ENCODE measurements at places on chromosomes 5 and 9.
A peak's percentile ranks its signal among the peaks of the same experiment; 100 is the strongest.

DNA sequence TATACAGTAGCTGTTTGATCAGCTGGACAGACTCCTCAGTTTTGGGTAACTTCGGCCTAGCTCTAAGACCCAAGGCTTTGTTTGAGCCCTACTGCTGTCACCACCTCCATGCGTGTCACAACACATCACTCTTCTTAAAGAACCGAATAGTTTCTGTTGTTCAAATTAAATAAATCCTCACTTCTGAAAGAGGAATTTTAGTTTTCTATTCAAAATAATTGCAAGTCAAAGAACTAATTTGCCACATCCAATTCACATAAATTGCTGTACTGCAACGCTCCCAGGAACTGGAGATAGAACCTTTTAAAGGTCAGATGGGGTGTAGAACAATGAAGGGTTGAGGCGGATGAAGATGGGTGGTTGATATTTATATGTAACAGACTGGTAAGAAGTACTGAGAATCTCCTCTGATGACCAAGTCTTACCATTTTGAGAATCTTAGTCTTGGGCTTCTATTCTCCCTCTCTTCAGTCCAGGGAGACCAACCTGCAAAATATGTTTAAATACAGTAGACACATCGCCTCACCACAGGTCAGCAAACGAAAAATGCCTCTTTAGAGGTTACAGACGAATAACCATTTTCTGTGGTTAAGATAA, 1.6 kb downstream of the NREP start:
- DNase-seq = no peak

- no peak for DNase-seq
These were observed 59.8 kb downstream of the MRPS30 start for GRCh38 chr5:44868541-44868940.

GRCh38 chr9:1707291-1707690, 307.9 kb upstream of the SMARCA2 start:
- DNase-seq = no peak

GRCh38 chr9:121472446-121472845, 27.2 kb downstream of the GGTA1 start:
- no peak for DNase-seq

- DNase-seq = peak; percentile 76
These were observed 182.8 kb upstream of the TARS1 start for GRCh38 chr5:33257807-33258429.

DNA sequence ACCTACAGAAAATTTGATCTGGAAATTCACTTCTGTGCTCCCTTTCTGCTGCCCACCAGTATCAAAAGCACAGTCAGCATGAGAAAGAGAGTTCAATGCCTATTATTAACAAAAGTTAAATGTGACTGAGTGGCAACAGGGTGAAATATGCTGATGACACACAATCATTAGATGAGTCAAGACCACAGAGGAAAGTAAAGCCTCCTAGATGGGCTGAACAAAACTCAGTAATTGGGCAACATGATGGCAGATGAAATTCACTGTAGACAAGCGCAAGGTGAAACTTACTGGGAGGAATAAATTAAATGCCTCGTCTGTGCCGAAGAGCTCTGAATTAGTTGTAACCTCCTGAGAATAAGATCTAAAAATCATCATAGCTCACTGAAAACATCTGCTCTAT, 752.8 kb downstream of the IRX1 start:
- no peak for DNase-seq

GRCh38 chr9:111152614-111153406, 114.5 kb upstream of the LPAR1 start:
- no peak for DNase-seq

GRCh38 chr9:118162716-118163115, 458.5 kb downstream of the TLR4 start:
- DNase-seq = no peak

DNA sequence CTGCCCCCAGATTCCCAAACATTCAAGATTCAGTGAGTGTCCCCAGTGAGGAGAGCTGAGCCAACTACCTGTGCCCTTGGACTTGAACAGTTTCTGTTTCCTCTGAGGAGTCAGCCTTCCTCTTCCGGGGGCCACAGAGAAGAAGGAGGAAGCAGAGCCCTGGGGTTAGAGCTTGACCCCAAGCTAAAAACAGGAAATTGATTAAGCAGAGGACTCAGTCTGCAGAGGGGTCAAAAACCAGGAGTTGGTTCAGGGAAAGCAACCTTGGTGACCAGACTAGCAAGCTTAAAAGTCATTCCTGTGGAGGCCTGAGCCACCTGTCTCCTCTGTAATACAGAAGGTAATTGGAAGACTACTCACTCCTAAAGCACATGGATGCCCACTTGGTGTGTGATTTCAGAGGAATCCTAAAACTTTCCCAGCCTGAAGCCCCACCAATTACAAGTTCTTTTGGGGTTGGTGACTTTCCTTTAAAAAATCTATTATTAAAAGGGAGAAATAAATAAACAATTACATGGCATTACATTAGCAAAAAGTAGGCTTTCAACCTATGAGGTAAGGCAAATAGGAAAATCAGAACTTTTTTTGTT, 64.2 kb upstream of the SELENOP start:
- no peak for DNase-seq

DNA sequence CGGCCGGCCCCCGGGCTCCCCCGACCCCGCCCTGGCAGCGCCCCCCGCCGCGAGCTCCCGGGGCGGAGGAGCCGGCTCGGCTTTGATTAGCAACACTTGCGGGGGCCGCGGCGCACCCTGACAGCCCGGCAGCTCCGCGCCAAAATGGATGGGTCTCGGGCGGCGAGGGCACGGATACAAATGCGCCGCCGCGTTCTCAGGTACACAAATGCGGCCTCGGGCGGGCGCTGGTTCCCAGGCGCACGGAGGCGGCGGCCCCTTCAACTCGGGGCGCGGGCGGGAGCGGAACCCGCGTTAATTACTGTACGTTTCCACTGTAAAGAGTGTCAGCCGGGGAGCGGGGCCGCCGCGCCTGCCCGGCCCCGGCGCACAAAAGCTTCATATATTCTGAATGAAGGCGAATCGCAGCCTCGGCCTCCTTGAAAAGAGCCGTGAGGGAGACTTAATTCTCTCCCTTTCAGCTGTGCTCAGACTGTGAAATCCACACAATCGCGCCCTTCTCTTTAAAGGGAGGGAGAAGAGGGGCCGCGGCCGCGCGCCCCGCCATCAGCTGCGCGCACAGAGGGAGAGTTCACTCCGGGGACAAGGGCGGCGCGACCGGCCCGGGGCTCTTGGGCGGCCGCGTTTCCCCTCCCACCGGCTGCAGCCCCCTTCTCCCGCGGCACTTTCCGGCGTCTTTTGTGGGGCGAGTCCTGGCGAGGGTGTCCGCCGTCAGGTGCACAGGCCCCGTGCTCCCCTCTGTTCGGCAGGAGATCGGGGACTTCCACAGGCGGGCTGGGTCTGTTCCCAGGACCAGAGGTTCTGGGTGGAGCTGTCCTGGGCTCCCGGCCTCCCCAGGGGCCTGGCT, 27.0 kb downstream of the MSX2 start:
- DNase-seq = peak; percentile 8

DNA sequence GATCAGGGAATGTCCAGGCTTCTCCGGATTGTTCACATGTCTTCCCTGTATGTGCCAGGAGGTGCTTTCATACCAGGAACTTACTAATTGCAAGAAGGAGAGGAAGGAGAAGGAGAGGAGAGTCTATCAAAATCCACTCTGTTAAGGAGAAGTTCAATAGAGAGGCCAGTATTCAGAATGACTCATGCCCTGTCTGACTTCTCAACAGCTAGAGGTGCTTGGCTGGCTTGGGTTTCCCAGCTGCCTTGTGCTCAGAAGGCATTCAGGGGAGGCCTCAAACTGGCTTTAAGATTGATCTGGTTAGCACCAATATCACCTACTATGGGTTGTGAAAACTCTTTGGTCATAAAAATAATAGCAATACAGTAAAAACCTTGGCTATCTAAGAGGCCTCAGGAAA, 167.9 kb upstream of the GLRA1 start:
- DNase-seq = no peak

DNA sequence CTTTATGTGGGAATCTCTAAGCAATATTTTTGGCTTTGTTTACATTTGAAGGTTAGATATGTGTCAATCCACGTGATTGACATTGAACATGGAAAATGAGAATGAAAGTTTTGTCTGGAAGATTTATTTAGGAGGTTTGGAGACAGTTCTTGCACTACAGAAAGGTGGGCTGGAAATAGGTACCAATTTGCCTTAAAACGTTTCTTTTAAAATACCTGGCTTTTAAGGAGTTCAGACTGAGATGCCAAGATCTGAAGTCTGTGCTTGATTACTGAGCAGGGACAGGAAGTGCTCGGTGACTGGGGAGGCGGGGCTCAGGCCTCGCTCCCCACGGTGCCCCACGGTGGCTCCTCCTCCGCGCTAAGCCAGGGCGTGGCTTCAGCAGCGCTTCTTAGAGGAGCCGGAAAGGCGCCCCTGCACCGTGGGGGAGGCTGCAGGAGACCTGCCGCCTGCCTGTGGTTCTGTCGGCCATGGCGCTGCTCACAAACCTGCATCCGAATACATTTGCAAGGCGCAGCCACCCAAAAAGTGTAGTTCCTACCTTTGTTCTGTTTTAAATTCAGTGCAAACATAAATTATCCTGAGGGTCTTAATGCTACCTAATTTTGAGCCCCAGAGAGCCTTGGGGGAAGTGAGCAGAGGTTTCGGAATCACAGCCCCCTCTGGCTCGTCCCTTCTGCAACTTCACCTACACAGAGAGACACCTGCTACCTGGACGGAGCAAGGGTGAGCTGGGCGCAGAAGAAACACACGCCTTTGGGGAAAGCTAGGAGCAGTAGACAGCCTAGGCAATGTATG, 49.2 kb downstream of the USP20 start:
- DNase-seq = peak; percentile 70

DNA sequence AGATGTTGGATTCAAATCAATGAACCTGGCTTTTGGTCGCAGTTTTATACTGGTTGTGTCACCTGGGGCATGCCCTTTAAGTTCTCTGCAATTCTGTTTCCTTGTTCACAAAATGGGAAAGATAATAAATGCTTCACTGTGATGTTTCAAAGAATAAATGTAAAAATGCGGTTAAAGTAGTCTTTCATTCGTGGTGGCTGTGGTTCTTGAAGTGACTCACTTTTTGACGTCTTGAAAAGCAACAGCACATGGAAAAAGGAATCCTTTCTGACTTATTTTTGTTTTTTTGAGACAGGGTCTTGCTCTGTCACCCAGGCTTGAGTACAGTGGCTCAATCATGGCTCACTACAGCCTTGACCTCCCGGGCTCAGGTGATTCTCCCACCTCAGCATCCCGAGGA, 88.4 kb upstream of the SLIT3 start:
- no peak for DNase-seq

DNA sequence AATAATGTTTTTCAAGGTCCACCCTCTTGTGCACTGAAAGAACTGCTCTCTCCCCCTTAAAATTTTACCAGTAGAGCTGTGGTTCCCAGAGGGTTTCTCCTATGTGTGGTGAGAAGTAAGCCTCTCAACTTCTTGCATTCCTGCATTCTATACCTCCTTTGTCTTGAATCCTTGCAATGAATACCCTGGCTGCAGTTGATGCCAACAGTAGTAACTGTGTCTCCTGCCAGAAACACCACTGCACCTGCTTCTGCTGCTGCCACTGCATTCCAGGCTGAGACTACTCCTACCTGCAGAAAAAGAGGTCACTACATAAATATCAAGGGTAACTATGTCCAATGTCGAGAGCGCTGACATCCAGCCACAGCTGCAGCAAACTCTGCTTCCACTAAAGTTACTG, 203.7 kb downstream of the TMEM167A start:
- no peak for DNase-seq

All from hindlimb muscle (tissue), 1 donor.